Left forelimb (tissue), 1 donor: ENCODE measurements at places on chromosomes 1 and 21.
A peak's percentile ranks its signal among the peaks of the same experiment; 100 is the strongest.

DNA sequence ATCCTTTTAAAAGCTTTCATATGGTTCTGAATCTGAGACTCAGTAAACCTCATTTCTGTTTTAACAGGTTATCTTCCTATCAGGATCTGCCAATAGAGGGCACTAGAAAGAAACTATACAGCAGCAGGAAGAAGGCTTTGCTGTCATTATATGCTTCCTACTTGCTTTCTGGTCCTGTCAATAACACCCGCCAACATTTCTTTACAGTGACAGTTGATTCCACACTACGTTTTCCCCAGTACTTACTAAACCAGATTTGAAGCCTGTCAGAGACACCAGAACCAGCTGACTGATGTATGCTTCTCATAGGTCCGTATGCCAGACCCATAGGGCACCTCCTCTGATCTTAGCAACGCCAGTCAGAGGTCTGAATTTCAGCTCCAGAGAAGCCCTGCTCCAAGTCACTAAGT lies 341.0 kb upstream of the NEGR1 start:
- DNase-seq: peak; percentile 63

- DNase-seq: no peak
Measured at GRCh38 chr1:184892116-184892515, 82.2 kb downstream of the NIBAN1 start.

DNA sequence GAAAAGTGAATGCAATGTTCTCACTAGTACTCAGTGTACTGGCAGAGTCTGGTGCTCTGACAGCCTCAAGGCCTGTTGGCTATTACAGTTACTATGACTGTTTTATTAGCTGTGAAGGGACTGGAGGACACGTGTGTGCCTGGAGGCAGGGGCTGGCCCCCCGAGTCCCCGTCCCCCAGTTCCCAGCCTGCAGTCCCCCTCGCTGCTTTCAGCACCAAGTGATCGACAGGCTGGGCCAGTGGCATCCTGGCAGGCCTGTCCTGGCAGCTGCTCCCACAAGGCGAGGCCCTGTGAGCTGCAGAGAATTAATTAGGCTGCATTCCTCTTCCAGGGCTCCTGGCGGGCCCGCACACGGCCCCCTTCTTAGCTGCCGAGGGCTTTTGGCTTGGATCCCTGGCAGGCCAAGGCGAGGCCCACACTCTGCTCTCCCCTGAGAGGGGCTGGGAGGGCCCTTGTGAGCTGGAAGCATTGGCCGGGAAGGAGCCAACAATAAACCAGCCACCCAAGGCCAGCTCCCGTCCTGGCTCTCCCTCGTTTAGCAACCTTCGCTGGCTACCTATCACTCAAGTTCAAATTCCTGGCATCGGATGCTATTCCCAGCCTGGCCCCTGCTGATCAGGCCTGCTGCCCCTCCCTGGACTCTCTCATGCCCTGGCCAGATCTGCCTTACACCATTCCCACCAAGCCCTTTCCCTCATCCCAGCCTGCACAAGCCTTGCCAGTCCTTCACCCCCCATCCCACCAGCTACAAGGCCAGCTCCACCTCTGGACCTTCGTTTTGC lies 9.8 kb downstream of the EDN2 start:
- peak; percentile 85 for DNase-seq

- DNase-seq: no peak
Measured at GRCh38 chr1:227191607-227192006, 126.7 kb downstream of the CDC42BPA start.

GRCh38 chr1:211229365-211229759 lies 29.8 kb upstream of the RCOR3 start:
- DNase-seq: no peak

- no peak for DNase-seq
Measured at GRCh38 chr1:171623651-171624331, 1.7 kb downstream of the MYOCOS start.

DNA sequence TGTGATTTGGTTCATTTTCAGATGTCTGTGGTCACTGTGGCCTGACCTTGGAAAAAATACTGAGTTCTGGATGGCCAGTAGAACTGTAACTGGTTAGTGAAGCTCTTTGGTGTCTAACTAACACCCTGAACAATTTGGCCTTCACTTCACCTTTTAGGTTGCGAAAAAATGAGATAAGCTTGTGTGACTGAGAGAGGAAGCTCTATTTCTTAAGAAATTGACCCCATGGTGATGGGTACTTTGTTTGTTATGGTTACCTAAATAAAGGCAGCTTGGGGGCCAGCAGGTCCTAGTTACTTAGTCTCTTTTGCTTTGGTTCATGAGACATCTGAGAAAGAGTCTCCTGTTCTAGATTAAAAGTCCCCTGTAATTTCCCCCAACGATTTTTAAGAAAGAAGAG lies 181.6 kb downstream of the ZNF326 start:
- DNase-seq: no peak

DNA sequence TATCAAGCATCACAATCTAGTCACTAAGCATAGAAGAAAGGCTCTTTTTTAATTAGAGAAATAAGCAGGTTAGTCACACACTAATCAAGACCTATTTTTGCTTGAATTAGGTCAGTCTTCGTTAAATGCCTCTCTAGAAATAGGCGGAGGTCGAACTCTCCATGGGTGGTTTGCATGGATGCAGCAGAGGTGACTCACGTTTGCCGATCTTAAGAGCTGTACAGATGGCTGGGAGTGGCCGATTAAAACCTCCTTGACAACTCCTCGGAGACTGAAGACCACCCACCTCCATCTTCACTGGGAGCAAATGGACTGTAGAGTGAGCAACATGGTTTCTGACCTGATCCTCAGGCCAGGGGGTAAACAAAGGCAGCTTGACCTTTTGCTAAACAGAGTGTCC lies 249.3 kb downstream of the ZNF648 start:
- DNase-seq: no peak

DNA sequence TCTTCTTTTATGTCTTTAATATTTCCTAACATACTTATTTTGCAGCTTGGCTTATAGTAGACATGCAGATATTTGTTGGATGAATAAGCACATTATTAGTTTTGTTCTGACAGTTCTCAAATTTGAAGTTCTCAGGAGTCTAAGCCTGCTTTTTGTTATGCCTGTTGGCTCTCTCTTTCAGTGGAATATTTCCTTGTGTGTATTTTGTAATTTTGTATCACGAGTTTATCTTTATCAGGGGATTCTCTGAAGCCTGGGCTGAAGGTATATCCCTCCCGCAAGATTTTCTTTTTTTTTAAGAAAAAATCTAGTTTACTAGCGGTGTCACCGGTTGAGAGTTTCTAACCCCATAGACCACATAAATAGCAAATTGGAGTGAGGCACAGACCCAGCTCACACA lies 105.9 kb downstream of the RGL1 start:
- no peak for DNase-seq

DNA sequence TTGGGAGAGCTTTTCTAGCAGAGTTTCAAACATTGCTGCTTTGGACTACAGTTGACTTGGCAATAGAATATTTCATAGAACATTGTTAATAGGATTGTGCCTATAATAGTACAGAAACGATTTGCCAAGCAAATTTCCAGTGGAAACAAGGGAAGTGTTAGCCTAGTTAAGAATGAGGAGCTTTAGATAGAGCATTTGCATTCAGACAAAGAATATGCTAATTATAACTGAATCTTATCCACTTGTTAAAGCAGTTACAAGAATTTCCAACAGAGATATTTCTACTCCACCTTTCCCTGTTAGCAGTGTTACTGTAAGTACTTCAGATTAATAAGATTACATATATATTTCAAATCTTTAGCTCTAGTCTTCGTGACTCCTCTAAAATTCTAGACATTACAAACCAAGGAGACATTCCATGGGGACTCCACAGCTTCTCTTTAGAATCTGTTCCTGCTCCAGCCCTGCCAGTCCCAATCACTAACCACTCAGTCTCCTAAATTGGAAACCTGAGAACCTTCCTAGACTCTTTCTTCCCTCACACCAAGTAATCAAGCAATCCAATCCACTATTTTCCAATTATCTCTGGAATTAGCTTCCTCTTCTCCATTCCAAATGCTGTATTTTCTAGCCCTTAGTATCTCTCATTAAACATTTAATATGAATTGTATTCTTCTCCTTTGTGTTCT lies 141.8 kb upstream of the PBX1 start:
- DNase-seq: no peak

- DNase-seq: no peak
Measured at GRCh38 chr1:110673197-110673701, 1.5 kb downstream of the KCNA3 start.

- DNase-seq: no peak
Measured at GRCh38 chr1:151898519-151898991, 10.8 kb downstream of the THEM4 start.

GRCh38 chr1:36126005-36126716 lies 1.1 kb upstream of the COL8A2 start:
- DNase-seq: no peak

DNA sequence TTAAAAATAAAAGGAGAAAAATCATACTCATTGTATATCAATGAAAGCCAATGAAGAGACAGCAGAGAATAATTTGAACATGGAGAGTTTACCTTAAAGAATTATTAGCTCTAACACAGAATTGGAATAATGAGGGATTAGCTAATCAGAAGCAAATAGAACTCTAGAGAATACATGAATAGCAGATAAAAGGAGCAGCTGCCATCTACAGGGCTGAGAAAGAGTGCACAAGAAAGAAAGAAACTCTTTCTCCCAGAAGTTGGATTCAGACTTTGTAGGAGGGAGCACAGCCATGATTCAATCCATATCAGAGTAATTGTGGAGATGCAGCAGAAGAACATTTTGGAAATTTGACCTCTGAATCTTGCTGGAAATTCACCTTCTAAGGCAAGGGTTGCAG lies 1171.2 kb downstream of the PLA2G4A start:
- no peak for DNase-seq

DNA sequence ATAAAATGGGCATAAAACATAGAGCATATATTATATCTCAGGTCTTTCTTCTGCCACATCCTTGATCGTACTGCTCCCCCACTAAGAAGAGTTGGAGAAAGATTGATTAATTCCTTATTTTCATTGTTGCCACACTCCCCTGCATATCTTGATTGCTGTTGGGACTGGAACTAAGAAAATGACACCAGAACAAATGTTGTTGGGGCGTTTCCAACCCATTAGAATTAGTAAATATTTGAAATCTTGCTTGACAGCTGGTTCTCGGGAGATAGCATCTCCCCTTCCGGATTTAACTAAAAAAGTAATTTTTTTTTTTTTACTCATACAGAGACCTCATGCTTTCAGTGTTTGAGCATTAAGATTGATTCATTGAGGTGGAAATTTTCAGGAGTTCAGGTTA lies 493.0 kb upstream of the PLXNA2 start:
- DNase-seq: no peak

GRCh38 chr1:42319871-42320484 lies 15.1 kb downstream of the FOXJ3 start:
- DNase-seq: no peak

DNA sequence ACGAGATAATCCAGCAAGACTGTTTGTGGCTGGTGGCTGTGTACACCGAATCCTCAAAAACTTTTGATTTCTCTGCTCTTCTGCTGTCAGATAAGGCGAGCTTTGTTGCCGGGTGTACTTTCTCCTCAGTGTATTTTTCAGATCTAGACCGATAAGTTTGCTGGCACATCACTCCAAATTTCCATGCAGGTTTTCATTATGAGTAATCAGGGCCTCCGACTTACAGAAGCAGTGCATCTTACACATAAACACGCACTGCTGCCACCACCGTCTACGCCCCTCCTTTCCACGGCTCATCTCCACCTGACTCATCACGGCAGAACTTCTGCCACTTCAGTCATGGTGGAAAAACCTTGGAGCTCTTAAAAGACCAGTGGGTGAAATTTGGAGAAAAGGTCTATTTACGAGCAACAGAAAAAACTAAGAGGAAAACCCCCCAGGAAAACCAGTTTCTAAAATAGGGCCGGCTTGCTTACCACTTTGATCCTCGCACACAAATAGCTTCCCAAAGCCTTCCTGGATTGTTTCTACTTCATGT lies 7.7 kb downstream of the ZBTB21 start:
- no peak for DNase-seq

GRCh38 chr1:178646821-178647220 lies 78.2 kb upstream of the RALGPS2 start:
- no peak for DNase-seq

- DNase-seq: no peak
Measured at GRCh38 chr1:81549588-81550127, 251.1 kb upstream of the ADGRL2 start.

GRCh38 chr1:63880958-63881576 lies 107.2 kb downstream of the ROR1 start:
- DNase-seq: no peak

- DNase-seq: no peak
Measured at GRCh38 chr1:165793951-165794350, 25.3 kb upstream of the TMCO1 start.

DNA sequence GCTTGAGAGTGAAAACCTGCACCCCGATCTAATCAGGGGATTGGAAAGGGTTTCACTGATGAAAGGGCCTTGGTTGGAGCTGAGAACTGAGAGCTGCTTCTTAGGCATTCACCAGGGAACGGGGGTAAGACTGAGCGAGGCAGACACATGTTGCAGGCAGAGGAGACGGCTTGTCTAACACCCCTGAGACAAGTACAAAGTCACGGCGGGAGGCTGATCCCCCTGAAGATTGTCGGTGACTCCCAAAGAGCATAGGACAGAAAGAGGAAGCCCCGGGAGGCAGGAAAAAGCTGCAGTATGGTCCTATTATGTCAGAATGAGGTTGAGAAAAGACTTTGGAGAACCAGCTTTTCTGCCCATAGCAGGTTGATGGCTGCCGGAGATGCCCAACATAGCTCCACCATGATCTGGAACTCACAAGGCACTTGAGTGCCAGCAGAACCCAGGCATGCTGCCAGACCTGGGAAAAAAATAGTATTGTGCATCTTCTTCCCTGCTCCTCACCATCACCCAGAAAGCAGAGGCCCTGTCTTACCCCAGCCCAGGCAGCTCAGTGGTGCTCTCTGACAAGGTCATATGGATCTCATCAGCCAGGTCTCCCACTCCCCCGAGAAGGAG lies 463.9 kb upstream of the PROX1 start:
- no peak for DNase-seq

- no peak for DNase-seq
Measured at GRCh38 chr1:202283379-202283844, 58.3 kb downstream of the UBE2T start.

DNA sequence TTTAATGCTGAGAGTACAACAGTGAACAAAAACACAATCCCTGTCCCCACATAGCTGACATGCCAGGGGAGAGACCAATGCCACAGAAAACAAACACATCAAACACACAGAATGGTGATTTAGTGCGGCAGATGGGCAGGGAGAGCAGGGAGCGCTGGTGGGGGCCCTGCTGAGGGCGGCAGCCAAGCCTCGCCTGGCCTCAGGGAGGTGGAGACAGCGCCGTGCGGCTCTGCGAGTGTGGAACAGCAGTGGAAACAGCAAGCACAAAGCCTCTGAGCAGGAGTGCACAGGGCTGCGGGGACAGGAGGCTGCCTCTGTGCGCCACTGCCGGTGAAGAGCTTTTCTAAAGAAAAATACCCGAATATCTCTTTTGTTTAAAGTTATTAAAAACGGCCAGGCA lies 17.0 kb downstream of the MCM3AP start:
- no peak for DNase-seq

GRCh38 chr1:32014948-32015273 lies 1.2 kb downstream of the KHDRBS1 start:
- no peak for DNase-seq

DNA sequence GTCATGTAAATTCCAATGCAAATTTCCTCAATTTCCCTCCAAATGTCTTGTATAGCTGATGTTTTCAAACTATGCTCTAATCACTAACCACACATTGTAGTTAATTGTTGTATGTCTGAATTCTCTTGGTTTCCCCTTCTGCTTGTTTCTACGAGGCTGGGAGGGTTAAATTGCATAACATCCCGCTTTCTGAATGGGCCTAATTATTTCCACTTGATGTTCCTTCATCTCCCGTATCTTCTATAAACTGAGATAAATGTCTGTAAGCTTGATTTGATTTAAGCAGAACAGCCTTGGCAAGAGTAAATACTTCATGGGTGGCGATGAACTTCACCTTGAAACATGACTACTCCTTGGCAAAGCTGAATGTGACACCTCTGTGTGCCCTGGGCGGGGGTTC lies 72.2 kb downstream of the SERINC2 start:
- DNase-seq: no peak
